Trophoblast cell (in vitro differentiated cells and primary cell): ENCODE measurements at places on chromosomes 3 and 15.

GRCh38 chr3:123712077-123712860 is 127.4 kb upstream of the HACD2 start:
- no peak for DNase-seq

- no peak for DNase-seq
These were observed 10.2 kb downstream of the STIMATE start for GRCh38 chr3:52887166-52887565.

DNA sequence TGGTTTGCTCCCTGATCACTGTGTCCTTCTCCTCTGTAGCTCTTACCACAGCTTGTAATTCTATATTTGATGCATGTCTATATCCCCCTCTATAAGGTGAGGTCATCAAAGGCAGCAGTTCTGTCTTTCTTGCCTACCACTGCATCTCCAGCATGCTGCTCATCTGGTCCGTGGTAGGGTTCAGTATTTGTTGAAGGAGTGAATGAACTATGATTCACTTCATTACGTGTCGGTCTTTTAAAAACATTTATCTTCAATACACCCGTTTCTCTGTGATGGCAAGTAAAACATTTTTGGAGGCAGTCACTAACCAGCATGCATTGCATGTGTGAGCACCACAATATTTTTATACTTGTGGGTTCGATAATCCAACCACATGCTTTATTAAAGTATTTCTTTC is 27.6 kb downstream of the CHST14 start:
- no peak for DNase-seq

DNA sequence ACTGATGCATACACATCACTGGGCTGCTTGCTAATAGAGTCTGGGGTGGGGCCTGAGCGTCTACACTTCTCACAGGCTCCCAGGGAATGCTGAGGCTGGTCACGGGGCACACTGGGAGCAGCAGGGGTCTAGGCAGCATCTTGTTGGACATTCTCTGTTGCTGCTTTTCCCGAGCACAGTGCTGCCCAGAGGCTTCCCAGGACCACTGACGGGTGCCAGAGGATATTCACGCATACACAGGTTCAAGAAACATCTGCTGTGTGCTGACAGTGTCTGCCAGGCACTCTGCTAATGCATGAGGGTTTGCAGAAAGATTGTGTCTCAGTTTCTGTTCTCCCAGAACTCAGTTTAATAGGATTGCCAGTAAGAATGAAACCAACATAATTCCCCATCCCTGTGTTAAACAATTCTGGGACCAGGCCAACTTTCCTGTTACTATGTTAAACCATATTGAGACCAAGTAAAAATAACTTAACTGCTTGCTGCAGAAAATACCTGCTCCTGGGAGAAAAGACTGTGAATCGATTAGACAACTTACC is 23.9 kb upstream of the BCL2L10 start:
- no peak for DNase-seq
